Esophagus squamous epithelium (tissue), 5 donors: ENCODE measurements at places on chromosomes 7 and 10.

GRCh38 chr10:45433716-45434469 lies 59.9 kb downstream of the ALOX5 start:
- no peak for DNase-seq

GRCh38 chr7:69373171-69374043 lies 224.9 kb upstream of the AUTS2 start:
- DNase-seq, result no peak

GRCh38 chr10:96995851-96996250 lies 163.8 kb downstream of the LCOR start:
- DNase-seq, result no peak

- no peak for DNase-seq
These were observed 578.5 kb downstream of the SH2D4B start for GRCh38 chr10:81116201-81116600.

DNA sequence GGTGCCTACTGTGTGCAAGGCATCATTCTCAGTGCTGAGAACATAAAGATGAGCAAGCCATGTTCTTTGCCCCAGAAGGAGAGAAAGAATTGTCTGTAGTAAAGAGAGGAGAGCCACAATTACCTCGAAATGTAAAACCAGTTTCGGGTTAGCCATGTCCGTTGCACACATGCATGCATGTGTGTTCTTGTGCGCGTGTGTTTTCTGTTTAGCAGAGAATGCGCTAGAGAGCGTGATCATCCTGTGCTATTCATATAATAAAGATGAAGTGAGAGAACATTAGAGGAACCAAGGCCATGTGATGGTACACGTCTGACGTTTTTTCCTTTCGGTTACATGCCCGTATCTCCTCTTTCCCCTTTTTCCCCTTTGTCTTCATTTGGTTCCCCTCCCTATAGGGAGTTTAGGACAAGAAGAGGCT lies 158.2 kb downstream of the CELF2 start:
- DNase-seq, result no peak

DNA sequence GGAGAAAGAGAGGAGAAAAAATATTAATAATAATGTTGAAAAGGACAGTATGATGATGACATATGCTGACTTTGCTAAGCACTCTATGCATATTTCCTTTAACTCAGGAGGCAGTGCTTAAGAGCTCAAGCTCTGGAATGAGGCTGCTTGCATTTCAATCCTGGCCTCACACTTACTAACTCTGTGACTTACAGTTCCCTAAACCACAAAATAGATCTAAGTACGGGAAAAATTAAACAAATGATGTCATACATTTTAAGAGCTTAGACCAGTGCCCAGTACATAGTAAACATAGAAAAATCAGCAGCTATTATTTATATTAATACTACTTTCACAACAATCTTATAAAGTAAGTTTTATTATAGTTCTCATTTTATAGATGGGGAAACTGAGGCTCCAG lies 61.3 kb downstream of the GFRA1 start:
- no peak for DNase-seq

DNA sequence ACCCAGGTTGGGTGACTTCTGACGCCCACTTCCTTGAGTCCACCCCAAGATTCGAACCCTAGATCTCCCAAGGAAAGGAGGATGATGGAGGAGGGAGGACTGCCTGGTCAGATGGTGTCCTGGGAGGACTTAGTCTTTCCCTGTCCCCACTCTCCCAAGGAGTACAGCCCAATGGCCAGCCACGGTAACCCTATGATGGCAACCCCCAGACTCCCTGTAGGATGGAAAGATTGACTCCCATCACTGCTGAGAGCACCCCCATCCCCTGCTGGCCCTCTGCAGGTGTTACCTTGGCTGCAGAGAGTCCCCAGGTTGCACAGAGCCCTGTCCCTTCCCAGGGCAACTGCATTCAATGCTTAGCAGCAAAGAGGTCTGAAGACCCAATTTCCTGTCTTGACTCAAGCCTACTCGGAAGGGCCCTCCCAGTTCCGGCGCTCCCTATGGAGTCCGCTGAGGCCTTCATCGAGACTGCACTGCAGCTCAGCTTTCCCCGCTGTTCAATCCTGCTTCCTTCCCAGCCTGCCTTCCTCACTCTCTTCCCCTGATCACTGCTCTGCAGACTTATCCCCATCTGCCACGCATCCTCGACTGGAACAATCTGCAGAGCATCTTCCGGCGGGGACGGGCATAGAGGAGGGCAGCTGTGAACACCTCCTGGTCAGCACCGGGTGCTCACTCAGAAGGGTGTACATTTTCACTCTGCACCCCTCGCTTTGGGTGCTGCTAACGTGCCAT lies 50.8 kb upstream of the OCM2 start:
- no peak for DNase-seq

DNA sequence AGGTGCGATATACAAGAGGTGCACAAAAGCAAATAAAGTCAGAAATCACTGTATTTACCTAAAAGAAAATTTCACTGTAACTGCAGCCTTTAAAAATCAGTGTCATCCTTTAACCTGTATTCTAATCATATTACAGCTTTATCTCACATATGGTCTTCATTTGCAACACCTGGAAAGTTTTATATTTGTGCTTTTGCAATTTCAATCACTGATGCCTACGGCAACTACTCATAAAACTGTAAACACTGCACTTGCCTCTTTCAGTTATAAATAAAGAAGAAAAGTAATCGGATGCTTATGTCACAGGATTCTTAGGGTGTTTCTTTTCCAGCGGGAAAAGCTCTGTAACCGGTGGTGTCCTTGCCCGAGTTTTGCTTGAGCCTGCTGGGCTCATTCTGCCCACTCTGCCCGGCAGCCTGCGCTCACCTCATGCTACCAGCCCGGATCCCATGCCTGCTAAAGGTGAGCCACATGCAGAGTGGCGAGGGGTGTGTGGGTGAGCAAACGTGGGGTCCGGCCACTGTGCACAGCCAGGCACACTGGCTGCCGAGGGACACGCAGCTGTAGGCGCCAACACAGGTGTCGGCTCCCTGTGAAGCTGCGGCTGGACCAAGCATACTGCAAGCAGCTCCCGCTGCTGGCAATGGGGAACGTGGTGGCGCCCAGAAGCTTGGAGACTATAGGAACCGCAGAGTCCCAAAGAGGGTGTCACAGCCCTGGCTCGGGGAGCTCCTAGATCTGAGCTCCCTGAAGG lies 56.3 kb upstream of the ABCB5 start:
- DNase-seq, result no peak

GRCh38 chr10:49135575-49136313 lies 1.9 kb upstream of the FAM170B start:
- DNase-seq, result no peak

- no peak for DNase-seq
These were observed at the start of gene KAZALD1 for GRCh38 chr10:101061624-101062231. Gene KAZALD1 (plus strand): TSS chr10:101061989. CDS start chr10:101062593, 604 bp downstream.

GRCh38 chr7:103130901-103131624 lies 17.8 kb downstream of the NAPEPLD start:
- no peak for DNase-seq

DNA sequence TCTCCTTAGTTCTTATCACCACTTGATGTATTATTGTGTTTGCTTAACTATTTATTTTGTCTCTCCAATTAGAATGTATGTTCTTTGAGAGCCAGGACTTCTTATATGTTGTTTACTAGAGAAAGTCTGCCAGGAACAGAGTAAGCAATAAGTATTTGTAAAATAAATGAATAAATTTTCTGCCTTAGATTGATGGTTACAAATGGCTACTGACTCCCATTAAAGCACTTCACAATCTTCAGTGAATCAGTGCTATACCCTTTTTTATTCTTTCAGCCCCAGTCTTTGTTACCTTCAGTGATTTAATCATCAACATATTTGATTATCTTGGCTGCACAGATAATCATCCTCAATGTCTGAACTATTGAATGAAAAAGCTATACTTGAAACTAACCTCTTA lies 197.1 kb upstream of the TMEM196 start:
- no peak for DNase-seq

- DNase-seq, result no peak
These were observed 876 bp upstream of the PIK3AP1 start for GRCh38 chr10:96721207-96721572.

GRCh38 chr10:131001438-131001837 lies 310.1 kb downstream of the TCERG1L start:
- no peak for DNase-seq

GRCh38 chr10:92690211-92690914 lies 608 bp downstream of the HHEX start:
- no peak for DNase-seq

DNA sequence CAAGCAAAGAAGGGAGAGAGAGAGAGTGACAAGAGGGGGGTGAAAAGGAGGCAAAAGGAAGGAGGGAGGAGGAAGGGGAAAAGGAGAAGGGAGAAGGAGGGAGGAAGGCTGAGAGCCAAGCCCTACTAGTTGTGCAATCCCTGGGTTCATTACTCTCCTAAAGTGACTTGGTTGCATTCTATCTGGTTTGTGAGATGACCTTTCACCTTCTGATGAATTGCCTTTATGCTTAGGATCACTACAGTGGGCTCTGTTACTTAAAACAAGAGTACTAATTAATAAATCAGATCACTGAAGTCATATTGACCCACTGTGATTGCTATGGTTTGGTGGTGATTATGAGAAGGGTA lies 144.9 kb downstream of the KIF20B start:
- no peak for DNase-seq

DNA sequence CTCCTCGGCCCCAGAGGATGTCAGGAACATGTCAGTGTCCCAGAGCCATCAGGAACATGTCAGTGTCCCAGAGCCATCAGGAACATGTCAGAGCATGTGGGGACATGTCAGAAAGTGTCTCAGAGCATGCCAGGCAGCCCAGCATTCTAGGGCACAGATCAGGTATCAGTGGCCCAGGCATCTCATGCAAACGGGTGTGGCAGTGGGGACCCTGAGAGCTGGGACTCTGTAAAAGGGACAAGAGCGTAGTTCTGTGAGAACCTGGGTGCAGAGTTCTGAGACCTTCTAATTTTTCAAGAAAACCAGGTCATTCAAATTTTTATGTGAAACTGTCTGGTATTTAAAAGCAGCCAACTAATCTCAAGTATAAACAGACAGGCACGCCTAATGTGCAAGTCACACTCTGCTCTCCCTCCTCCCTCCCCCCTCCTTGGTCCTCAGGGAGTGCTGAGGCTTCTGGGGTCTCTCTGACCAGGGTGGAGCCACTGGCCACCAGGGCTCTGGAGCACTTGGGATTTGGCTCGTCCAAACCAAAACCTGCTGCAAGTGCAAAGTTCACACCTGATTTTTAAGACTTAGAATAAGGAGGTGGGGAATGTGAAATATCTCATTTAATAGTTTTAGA lies 64.6 kb downstream of the ALOX5 start:
- DNase-seq, result no peak

DNA sequence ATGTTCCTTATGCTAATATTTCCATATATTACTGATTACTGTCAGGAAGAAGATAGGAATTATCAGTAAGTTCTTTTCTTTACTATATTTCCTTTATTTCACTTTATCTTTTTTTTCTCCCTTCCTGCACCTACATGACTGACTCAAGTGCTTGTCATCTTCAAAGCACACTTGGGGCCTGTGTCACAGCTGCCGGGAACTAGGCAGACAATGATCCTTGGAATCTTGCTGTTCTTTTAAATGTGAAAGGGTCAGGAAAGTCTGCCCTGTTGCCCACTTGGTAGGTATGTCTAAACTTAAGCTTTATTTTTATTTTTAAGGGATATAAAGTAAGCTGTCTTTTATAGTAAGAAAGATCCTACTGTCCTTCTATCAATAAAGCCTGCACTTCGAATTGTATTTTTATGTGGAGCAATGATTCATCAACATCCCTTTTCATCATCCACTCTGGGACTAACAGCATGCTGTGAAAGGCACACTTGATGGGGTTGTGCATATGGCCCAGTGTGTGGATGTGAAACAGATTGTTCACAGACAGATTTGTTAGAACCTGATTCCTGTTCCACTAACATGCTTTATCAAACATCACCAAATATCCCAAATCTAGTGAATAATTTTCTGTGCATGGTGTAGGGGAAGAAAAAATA lies 556.9 kb downstream of the DNAJB9 start:
- DNase-seq, result no peak

DNA sequence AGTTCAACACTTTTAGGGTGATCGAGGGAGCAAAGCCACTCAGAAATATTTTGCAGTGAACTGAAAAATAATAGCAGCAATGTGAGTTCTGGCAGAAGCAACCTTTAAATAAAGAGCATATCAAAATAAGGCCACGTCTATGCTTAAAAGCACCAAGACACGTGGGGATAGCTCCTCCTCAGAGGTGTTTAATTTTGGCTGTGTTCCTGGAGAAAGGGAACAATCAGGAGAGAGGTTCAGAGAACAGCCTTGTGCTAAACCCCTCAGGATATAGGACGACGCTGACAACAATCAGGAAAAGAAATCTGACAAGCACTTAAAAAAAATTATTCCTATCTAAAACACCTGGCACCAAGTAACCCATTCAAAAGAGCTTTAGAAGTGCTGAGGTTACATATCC lies 471.9 kb upstream of the CELF2 start:
- DNase-seq, result no peak

GRCh38 chr10:6074489-6075301 lies 12.5 kb upstream of the IL2RA start:
- DNase-seq, result no peak

DNA sequence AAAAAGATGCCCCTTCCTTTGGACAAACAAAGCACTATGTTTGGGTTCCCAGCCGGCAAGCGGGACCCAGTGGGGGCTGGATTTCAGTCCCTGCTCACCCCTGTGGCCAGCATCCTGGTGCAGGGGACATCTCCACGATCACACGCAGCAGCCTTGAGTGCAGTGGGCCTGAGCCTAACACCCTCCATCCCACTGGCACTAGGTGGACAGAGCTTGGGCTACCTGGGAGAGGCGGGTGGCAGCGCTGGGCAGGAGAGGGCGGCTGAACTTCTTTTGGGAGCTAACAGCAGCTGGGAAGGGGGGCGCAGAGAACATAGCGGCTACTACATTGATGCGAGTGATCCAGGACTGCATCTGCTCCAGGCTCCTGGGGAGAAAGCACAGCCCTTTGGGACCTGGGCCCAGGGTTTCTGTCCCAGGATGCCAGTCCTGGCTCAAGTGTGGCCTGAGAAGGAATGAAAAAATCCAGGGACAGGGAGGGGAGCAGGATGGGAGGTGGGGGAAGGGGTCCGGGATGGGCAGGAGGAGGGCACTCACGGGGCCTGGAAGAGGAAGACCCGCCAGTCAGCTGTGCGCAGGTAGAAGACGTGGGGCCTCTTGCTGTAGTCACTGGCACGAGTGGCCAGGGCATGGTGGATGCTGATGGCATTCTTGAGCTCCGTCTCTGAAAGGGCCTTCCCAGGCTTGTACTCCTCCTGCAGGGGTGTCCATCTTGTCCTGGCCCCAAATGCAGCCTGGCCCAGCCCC lies 9.0 kb downstream of the NFKB2 start:
- DNase-seq, result no peak

GRCh38 chr7:114627231-114627630 lies 212.6 kb downstream of the FOXP2 start:
- DNase-seq, result no peak

- no peak for DNase-seq
These were observed 78.8 kb downstream of the SND1 start for GRCh38 chr7:127730658-127731276.

GRCh38 chr7:84162125-84162524 lies 32.5 kb downstream of the SEMA3A start:
- no peak for DNase-seq

DNA sequence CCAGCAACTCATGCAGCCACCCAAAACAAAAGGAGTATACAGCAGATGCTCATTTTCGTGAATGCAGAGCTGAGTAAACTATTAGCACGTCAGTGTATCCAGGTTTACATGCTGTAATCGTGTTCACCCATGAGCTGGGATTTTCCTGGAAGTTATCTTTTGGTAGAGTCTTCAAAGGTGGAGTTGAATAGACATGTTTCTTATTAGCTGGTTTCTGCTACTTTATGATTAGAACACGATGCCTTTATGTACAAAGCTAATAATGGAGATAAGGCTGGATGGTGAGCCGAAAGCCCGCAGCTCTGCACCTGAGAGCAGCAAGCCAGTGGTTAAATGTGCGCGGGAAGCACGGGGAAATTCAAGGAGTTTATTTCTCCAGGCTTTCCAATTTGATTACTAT lies 123.8 kb downstream of the ADARB2 start:
- DNase-seq, result no peak
